ENCODE measurements at places on chromosomes 3 and 15. TPM values are rescaled to one million over a fixed set of nuclear protein-coding genes. Genes with fewer than 3 reads are reported as not detected.

CGGBP1 gene
- 47.0 TPM for polyA plus RNA-seq

LIPH gene
- polyA plus RNA-seq = 0.29 TPM

RHOV gene
- 0.17 TPM for polyA plus RNA-seq

RAB5A gene
- polyA plus RNA-seq = 13.5 TPM

POMGNT2 gene
- polyA plus RNA-seq = 12.1 TPM

NTRK3 gene
- not detected for polyA plus RNA-seq

MNS1 gene
- polyA plus RNA-seq = 0.14 TPM

ISLR2 gene
- not detected for polyA plus RNA-seq

NR2F2 gene
- polyA plus RNA-seq = 4.7 TPM

ZDHHC19 gene
- 0.97 TPM for polyA plus RNA-seq

CRABP1 gene
- not detected for polyA plus RNA-seq

GRIP2 gene
- 0.11 TPM for polyA plus RNA-seq

WDR93 gene
- polyA plus RNA-seq = 0.08 TPM

USP13 gene
- 36.7 TPM for polyA plus RNA-seq

ZNF774 gene
- polyA plus RNA-seq = 0.59 TPM

LRRC28 gene
- polyA plus RNA-seq = 20.3 TPM

GP5 gene
- 0.01 TPM for polyA plus RNA-seq

GRAMD1C gene
- 1.0 TPM for polyA plus RNA-seq

PPM1L gene
- 0.22 TPM for polyA plus RNA-seq

CCDC12 gene
- polyA plus RNA-seq = 30.1 TPM

CELF6 gene
- polyA plus RNA-seq = 1.3 TPM

MRPL3 gene
- 114 TPM for polyA plus RNA-seq

GP9 gene
- polyA plus RNA-seq = not detected

DAPK2 gene
- 0.63 TPM for polyA plus RNA-seq

EPHA3 gene
- not detected for polyA plus RNA-seq

TICRR gene
- 4.1 TPM for polyA plus RNA-seq

CD200R1 gene
- 0.04 TPM for polyA plus RNA-seq

MCF2L2 gene
- not detected for polyA plus RNA-seq

CCR1 gene
- polyA plus RNA-seq = not detected

SPESP1 gene
- not detected for polyA plus RNA-seq

GOLGA6L7 gene
- not detected for polyA plus RNA-seq

TP53BP1 gene
- 15.9 TPM for polyA plus RNA-seq

CLDN16 gene
- polyA plus RNA-seq = 0.13 TPM

MB21D2 gene
- polyA plus RNA-seq = 0.85 TPM
